ENCODE measurements at places on chromosomes 12 and 14. TPM values are rescaled to one million over a fixed set of nuclear protein-coding genes. Genes with fewer than 3 reads are reported as not detected.
A peak's percentile ranks its signal among the peaks of the same experiment; 100 is the strongest.

- no peak for DNase-seq
Observed at GRCh38 chr14:82759656-82760055, 1226.0 kb upstream of the SEL1L start.

DNA sequence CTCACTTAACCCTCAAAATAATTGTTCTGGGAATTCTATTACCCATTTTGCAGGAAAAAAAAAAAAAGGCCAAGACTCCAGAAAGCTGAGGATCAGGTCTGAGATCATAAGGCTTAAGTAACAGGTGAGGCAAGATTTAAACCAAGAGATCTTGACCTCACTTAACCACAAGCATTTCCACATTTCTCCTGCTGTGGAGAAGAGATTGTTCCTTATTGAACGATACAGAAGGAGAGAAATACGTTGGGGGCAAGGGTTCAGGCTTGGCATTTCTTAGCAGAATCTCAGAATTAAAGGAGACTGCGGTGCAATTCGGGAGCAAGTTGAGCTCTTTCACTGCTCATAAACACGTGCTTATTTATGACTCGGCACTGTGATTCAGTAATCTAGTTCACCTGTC, 885.3 kb upstream of the TMEM132C start:
- no peak for DNase-seq

- DNase-seq, result no peak
Observed at GRCh38 chr12:123050331-123050831, 69.9 kb downstream of the ARL6IP4 start.

DNA sequence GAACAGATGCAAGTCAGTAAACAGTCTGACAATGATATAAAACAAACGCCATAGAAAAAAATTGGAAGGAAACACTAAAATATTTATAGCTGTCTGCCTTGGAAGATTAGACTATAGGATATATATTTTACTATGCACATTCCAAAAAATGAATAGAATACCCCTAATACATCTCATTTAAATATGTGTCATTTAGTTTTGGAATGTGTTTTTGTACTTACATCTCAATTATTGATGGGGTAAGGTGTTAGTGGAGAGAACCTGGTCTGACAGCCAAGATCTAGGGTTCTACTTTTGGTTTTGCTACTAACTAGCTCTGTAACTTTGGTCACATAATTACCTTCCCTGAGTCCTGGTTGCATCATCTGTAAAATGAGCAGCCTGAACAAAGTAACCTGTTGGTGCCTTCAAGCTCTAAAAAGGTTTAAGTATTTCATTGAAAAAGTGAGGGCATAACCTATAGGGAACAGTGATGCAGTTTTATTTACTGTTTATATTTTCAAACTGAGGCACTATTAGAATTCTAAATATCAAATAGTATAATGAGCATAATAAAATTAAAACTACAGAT, 28.6 kb upstream of the SLC6A13 start:
- no peak for DNase-seq

DNA sequence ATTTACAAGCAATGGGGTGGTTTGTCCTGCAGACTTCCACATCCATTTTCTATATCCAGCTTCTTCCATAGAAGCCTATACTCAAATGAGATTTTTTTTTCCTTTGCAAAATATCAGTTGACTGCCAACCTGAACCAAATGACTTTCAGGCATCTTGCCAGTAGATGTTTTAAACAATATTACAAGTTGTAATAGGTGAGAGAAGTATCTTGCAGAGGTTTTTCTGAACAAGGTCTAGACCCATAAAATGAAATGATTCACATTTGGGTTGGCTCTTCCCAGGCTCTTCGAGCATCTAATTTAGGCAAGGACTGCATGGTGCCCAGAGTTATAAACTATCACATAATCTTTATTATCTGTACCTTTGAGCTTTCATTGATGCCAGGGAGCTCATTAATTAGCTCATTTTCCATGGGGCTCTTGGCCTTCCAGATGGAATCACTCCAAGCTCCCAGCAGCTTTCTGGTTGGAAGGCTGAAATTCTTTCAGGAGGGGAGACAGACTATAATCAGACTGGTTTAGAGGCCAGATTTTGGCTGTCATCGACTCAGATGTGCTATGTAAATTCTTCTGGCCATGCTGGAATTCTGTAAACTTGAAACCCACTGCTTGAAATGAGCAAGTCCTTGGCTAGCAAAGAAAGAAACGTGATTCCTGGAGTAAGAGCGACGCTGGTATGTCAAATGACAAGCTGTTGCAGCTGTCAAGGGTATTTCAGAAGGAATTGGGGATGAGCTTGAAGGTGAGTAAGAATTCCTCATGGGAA, 32.2 kb upstream of the DICER1 start:
- DNase-seq, result no peak

DNA sequence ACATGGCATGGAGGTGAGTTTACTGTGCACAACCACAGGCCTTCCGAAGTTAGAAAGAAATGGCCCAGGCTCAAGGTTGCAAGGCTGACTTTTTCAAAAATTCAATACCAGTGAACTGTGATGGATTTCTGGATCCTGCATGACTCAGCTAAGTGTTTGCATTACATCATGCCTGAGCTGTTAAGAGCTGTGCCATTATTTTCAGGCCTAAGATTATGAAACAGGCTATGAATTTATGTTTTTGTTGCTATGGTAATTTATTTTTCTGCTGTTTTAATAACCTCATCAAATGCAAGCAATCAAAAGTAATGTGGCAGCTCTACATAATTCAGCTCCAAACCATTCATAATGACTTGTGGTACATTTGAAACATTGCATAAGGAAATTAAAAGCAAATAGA, 457.7 kb upstream of the TMEM132C start:
- no peak for DNase-seq

- no peak for DNase-seq
Observed at GRCh38 chr14:101405171-101405883, 156.0 kb upstream of the DIO3 start.

DNA sequence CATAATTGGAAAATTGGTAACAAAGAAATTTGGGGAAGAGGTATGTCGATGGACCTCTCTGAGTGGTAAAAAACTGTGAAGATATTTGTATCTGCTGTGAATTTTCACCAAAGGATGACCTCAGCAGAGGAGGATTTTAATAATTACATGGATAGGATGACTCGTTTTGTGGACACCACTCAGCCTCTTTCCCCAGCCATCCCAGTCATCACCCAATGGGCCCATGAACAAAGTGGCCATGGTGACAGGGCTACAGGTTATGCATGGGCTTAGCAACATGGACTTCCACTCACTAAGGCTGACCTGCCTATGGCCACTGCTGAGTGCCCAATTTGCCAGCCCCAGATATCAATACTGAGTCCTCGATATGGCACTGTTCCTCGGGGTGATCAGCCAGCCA, 577.5 kb upstream of the FBXO33 start:
- no peak for DNase-seq

GRCh38 chr12:55041345-55042055, 21.7 kb downstream of the NEUROD4 start:
- no peak for DNase-seq

- DNase-seq, result peak; percentile 34
Observed at GRCh38 chr12:42039176-42039575, 105.5 kb downstream of the GXYLT1 start.

MGST1 gene
- 170 TPM for total RNA-seq

TAS2R42 gene
- total RNA-seq, result not detected

GRCh38 chr14:56891226-56891625, 80.9 kb upstream of the OTX2 start:
- DNase-seq, result no peak

DNA sequence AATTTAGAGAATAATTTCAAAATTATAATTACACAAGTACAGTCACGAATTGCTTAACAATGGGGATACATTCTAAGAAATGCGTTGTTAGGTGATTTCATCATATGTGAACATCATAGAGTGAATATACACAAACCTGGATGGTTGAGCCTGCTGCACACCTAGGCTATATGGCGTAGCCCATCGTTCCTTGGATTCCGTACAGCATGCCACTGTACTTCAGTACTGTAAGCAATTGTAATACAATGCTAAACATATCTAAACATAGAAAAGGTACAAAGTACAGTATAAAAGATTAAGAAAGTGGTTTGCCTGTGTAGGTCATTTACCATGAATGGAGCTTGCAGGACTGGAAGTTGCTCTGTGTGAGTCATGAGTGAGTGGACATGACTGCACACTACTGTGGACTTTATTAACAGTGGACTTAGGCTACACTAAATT, 286.2 kb downstream of the CACNA1C start:
- DNase-seq, result peak; percentile 18

- no peak for DNase-seq
Observed at GRCh38 chr12:31353750-31354708, 28.1 kb upstream of the SINHCAF start.

- no peak for DNase-seq
Observed at GRCh38 chr12:94868161-94868560, 135.3 kb downstream of the NDUFA12 start.

DNA sequence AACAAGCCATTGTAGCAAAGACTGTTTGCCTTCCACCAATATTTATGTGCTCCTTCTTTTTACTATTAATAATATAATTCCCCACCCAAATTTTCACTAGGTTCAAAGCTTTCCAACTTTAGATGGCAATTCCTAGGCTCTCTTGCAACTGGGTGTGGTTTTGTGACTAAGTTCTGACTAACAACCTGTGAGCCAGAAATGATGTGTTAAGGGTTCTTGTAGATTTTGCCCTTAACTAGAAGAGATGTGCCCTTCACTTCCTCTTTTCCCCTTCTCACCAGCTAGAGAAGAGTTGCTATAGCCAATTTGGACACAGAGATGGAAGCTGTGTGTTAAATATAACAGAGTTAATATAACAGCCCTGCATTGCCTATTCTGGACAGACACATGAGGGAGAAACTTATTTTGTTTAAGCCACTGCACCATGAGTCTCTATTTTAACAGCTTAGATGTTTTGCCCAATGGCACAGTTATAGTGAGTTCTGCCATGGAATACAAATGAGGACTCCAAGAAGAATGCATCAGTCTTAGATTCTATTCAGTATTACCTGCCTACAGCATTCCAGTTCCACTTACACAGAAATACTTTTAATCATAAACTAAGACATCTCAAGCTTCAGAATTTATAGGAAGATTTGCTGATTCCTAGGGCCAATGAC, 216.2 kb downstream of the DUSP6 start:
- DNase-seq, result no peak

GRCh38 chr12:87848248-87848868, 180.8 kb downstream of the C12orf50 start:
- DNase-seq, result peak; percentile 73

- DNase-seq, result no peak
Observed at GRCh38 chr12:120404271-120404670, 33.6 kb upstream of the COX6A1 start.

GNPTAB gene
- 39.5 TPM for total RNA-seq

GSC gene
- total RNA-seq, result not detected

DNA sequence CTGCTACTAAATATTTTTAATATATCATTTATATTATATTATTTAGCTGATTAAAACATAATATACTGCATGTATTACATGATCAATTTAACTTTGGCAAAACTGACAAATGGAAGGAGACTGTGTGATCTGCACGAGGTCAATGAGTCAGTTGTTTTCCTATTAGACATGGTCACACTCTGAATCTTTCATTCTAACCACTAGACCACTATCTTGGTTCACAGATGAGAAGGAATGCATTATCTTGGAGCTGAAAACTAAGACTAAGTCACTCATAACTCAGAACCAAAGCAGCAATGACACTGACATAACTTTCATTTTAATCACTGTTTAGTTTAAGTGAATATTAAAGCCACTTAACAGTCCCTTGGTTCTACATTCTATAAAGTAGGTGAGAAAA, 37.4 kb downstream of the GNPTAB start:
- peak; percentile 20 for DNase-seq

RND1 gene
- total RNA-seq, result 4.0 TPM

DNA sequence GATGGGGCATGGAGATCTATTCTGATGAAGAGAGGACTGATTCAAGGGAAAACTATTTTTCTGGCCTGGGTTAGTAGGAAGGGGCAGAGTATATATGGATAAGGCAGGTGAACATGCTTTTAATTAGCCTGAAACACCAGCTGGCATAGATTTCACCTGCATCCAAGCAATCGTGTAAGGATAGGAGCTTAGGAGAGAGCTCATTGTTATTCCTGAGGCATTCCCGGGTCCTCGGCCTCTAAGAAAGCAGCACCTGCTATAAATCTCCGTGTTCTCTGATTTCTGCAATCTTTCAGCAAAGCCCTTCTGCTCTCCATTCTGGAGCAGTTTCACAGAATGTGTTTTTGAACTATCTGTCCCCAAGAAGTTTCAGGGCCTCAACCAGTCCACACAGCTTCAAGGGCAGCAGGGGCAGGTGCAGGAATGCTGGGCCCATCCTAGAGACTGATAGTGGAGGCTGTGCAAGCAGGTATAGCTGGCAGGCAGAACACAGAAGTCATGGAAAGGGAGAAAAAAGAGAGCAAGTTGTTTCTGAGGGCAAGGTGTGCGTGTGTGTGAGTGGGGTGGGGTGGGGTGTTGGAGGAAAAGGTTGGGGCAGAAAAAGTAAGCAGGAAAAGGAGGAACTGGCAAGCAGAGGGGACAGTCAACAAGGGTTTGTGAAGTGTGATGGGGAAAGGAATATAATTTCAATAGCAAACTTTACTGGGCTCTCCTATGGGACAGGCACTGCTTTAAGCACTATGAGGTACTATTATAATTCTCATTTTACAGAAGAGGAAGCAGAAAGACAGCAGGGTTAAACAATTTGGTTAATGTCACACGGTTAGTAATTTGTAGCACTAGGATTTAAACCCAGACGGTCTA, 203.7 kb upstream of the SSTR1 start:
- no peak for DNase-seq

DNA sequence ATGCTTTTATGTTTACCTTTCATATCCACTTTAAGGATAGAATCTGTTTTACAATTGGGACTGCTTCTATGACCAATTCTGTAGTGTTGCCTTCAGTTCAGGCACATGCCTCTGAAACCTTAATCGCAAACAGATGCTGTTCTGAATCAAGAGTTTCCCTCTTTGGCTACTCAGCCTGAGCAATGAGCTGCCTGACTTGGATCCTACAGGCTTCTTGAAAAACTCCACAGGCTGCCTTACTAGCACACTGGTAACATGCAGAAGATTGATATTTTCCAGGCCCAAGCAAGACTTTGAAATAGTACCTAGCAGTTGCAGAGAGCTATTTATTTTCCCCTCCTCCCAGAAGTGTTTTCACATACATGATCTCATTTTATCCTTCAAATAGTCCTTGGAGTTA, 34.8 kb upstream of the PMCH start:
- no peak for DNase-seq

DNA sequence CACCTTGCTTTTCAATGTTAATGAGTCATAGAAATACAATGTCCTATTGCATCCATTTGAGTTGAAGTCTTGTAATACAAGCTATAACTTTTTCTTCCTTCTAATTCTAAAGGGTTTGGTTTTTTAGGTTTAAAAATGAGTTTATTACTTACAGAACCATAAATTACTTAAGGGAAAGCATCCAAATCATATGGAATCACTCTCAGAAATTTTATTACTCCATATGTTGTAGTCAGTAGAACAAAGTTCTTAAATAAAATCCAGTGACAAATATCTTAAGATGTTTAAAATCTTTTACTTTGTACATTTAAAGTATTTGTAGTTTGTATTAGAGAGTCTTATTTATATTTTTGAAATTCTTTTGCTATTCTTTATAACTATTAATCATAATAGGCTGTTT, 253.2 kb downstream of the IPO8 start:
- no peak for DNase-seq

SYNE2 gene
- 42.7 TPM for total RNA-seq

LRTM2 gene
- total RNA-seq, result not detected

All from endothelial cell of umbilical vein (primary cell).